ENCODE measurements at places on chromosomes 2 and 18. TPM values are rescaled to one million over a fixed set of nuclear protein-coding genes. Genes with fewer than 3 reads are reported as not detected.

The DSC3 gene
- 0.07 TPM for total RNA-seq

The CTAGE1 gene
- total RNA-seq = not detected

The GLS gene
- 364 TPM for total RNA-seq

The STARD7 gene
- 138 TPM for total RNA-seq

The MAT2A gene
- 291 TPM for total RNA-seq

The CYP20A1 gene
- 15.2 TPM for total RNA-seq

The UGT1A7 gene
- not detected for total RNA-seq

The ATP8B1 gene
- total RNA-seq = 8.7 TPM

The GKN2 gene
- not detected for total RNA-seq

The TGFA gene
- 5.1 TPM for total RNA-seq

The ALPG gene
- not detected for total RNA-seq

The IHH gene
- total RNA-seq = not detected

Measured in dorsolateral prefrontal cortex (tissue), 122 donors.